ENCODE measurements at places on chromosomes 1 and 21. TPM values are rescaled to one million over a fixed set of nuclear protein-coding genes. Genes with fewer than 3 reads are reported as not detected.

GNL2 gene
- total RNA-seq = 17.0 TPM

- DNase-seq = no peak
These were observed 113.8 kb upstream of the C8B start for GRCh38 chr1:57079454-57080157.

SCP2 gene
- 26.3 TPM for total RNA-seq

DNA sequence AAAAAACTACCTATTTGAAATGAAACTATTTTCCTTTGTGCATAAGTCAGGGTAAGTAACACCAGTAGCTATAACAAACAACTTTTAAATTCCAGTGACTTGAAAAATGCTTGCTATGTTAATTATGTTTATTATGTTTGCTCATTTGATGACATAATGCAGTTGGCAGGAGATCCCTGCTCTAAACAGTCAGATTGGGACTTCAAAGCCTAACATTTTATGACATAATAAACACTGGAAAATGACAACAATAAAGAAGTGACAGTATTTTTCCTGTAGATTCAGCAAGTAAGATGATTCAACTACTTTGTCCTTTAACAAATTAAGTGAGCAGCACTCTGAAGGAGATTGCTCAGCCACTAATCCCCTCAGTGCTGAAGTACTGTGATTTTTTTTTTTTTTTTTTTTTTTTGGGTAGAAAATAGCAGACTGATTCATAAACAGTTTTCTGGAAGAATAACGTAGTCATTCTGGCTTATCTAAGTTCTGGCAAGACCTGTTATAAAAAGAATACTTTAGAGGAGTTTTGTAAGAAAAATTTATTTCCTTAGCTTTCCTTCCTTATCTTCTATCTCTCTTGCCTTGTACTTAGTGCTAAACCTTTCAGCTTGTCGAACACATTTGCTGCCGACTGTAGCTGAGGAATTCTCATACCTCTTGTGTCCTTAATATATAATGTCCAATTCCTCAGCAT, 207.2 kb downstream of the PTGER3 start:
- DNase-seq = no peak

- no peak for DNase-seq
These were observed 16.5 kb downstream of the SLC37A1 start for GRCh38 chr21:42530167-42530518.

DNA sequence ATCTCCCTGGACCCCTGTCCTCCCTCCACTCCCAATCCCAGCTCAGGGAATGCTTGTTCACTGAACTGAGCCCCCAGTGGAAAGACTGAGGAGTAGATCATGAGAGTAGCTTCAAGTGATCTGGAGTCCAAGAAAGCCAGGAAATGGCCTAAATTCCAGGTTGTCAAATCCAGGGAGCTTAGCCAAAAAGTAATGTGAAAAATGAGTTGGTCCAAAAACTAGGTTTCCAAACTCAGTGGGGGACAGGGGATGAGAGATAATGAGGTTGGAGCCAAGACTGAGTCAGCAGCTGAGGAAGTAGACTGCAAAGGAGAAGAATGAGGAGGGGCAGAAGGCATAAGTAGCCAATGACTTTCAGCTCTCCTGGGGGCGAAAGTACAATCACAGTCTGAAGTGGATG, 284.1 kb upstream of the BEND5 start:
- no peak for DNase-seq

GRCh38 chr1:207888652-207889051, 22.3 kb downstream of the CD34 start:
- peak; percentile 63 for DNase-seq

GRCh38 chr21:19850157-19850556, 1148.1 kb upstream of the NCAM2 start:
- no peak for DNase-seq

- peak; percentile 86 for DNase-seq
These were observed 120.2 kb upstream of the SLC45A1 start for GRCh38 chr1:8197493-8198282.

WNT3A gene
- not detected for total RNA-seq
